Mesenteric fat pad (tissue), 1 donor: ENCODE measurements at places on chromosomes 1 and 21.

- no peak for DNase-seq
Observed at GRCh38 chr21:33884376-33885171, 31.0 kb downstream of the ATP5PO start.

DNA sequence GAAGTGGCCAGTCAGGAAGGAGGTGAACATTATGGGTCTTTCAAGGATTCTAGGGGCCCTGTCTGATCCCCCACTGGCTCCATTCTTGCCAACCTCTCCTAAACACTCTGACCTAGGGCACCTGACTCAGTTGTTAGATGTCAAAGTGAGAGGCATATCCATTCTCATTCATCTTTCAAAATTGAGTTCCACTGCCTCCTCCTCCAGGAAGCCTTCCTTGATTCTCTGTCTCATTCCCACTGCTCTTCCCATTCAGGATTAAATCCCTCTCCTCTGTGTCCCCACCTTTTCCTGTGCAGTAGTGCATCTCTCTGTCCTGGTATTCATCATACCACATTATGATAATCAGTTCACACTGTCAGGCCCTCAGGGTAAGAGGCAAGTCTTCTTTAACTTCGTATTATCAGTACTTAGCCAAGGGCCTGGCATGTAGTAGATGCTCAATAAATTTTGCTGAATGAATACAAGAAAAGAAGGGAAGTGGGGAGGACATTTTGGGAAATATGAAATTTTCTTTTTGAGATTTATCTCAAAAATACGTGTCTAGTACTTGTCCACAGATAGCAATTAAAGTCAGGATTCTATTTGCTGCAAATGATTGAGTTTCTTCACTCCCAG, 61.8 kb upstream of the ITPKB start:
- no peak for DNase-seq

- DNase-seq = no peak
Observed at GRCh38 chr1:248691567-248692155, 10.9 kb downstream of the OR14I1 start.

GRCh38 chr1:237861944-237862343, 28.8 kb downstream of the ZP4 start:
- DNase-seq = no peak
